ENCODE measurements at places on chromosomes 7 and 10.

DNA sequence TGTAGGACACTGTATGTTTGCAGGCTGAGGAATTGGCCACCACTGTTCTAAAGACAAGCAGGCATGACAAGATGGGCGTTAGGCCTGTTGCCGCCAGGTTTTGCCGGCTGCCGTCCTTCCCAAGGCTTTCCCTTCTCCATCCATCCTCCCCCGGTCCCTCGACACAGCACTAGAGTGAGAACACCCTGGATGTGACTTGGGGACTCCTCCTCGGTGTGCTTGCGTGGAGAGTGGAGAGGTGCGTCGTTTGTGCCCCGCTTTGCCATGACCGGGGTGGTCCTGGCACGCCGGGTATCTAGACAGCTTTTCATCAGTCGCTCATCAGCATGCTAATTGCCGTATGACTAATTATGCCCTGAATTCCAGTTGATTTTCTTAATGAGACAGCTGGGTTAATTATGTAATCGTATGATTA, 206.6 kb upstream of the SH2B2 start:
- no peak for DNase-seq

DNA sequence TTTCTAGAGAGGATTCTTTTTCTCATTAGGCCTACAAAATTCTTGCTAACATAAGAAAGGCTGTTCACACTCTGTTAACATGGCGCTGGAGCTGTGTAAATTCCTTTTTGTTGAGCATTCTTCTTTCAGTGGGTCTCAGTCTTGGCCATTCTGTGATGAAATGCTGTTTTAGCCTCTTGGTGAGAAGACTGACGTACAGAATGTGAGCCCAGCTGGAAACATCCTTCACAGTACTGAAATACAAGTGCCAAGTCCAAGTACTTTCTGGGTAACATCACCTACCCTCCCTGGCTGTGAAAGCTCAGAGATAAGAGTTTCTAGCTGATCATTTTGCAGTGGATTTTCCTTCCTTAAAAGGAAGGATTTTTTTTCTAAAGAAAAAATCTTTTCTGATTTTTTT, 231.8 kb downstream of the AHR start:
- no peak for DNase-seq

DNA sequence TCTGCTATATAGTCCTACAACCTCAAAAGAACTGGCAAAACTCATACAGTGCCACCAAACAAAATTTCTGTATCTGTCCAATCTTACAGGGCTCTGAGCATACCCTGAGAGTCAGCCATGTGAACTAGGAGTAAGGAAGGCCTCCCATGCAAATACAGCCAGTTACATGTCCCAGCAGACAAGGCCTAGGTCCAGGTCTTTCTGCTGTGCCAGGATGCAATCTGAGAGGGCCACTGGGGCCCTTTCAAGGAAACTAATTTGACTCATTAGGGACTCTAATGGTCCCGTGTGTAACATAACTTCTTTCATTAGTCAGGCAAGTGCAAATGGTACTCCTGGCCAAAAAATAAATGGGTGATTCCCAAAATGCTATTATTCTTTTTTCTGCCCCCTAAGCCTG, 17.9 kb upstream of the HIBADH start:
- no peak for DNase-seq

DNA sequence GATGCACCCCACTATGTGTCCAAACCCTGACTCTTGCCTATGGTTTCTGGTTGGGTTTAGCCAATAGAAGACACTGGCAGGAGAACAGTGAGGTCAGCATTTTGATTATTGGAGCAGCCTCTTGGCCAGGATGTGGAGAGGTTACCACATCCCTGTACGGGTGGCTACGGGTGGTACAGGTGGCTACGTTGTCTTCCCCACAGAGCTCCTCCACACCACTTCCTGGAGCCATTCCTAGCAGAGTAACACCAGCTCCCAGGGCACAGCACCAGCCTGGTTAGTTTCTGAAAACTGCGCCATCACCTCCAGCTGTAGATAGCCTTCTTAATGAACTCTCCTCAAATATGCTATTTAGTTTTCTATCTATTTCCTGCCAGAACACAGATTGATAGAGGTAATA, 445.2 kb downstream of the INHBA start:
- DNase-seq: no peak

DNA sequence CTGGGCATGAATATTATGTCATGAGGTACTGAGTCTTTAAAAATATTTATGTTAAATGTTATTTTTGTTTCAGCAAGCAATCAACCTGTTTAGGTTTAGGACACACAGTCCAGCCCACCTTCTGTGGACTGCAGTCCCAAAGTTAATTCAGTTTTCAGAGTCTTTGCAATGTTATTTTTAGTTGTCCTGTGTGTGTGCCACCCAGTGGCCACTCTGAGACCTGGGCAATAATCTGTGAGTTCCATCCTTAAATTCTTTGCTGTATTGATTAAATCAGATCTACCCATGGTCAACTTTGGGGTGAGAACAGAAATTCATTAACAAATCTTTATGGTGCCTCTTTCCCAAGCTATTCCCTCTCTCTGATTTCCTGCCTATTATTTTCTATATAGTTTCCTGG, 415.1 kb downstream of the CCSER2 start:
- no peak for DNase-seq

GRCh38 chr10:3406556-3406955, 234.0 kb upstream of the PITRM1 start:
- no peak for DNase-seq

GRCh38 chr10:95437669-95438068, 123.5 kb downstream of the SORBS1 start:
- DNase-seq: no peak

DNA sequence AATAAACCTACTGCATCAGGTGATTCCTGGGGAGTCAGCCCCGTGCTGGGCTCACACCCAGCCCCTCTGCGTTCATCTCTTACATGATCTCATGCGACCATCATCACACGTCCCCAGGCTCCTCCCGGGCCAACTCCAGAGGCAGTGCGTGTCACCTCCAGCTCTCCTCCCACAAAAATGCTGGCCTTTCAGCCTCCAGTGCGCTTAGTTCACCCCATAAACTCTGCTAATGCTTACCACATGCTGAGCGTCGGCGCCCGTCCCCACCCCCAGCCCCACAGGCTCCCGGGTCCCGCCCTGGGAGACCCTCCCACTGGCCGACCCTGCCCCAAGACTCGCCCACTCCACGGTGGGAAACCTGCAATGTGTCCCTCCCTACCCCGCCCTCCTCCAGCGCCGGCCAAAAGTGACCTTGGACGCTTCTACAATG, 816 bp upstream of the SDK1 start:
- no peak for DNase-seq

DNA sequence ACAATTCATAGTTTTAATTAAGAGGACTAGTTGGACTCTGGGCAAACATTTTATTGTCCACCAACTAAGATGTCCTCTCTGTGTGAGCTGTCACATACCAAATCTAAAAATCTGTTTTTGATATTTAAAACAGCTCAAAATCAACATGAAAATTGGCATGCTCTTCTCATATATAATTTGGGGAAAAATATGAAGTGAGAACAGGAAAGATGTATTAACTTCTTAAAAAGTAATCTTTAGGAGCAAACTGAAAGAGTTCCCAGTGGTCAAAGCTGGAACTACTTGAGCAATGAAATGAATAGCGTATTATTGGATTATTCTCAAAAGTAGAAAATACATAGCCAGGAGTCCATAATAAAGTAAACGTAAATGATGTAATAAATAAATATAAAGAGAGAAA, 147.2 kb downstream of the DYNC1I1 start:
- no peak for DNase-seq

DNA sequence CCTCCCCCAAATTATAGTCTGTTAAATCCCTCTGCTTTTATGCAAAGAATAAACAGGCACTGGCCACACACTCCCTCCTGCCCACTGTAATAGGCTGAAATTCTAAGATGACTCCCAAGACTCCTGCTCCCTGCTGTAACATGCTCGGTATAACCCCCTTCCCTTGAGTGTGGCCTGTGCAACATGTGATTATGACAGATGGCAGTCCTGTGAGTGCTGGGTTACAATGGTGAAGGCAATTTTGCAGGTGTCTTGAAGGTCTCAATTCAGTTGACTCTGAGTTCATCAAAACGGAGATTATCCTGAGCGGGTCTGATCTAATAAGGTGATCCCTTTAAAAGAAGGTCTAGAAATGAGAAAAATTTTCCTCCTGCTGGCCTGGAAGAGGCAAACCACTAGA, 55.9 kb downstream of the CREB3L2 start:
- DNase-seq: no peak

GRCh38 chr7:64574540-64575099, 11.7 kb upstream of the ZNF680 start:
- no peak for DNase-seq

DNA sequence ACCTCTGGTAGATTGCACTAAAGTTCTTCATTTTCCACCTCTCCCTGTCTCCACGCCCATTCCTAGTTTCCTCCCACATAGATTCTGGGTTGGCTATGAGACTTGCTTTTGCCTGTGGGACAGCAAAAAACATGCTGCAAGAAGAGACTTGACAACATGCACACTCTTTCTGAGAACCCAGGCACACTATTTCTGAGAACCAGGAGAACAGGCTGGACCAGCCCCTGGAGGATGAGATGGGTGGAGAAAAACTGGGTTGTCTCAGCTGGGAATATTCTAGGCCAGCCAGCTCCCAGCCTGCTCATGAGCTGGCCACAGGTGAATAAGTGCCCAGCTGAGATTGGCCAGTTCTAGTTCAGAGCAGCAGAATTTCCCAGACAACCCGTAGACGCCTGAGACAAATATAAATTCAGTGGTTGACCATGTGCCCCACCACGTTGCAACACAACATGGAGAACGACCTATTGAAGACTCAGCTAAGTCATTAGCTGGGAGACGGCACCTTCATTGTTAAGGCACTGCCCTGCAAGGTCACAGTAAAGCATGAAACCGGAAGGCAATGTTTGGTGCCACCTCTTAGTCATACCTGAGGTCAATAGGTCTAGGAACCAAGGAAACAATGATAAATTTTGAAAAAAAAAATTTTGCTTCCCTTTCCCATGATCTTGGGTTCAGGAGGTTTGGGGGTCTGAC, 92.7 kb upstream of the AKR1E2 start:
- no peak for DNase-seq

DNA sequence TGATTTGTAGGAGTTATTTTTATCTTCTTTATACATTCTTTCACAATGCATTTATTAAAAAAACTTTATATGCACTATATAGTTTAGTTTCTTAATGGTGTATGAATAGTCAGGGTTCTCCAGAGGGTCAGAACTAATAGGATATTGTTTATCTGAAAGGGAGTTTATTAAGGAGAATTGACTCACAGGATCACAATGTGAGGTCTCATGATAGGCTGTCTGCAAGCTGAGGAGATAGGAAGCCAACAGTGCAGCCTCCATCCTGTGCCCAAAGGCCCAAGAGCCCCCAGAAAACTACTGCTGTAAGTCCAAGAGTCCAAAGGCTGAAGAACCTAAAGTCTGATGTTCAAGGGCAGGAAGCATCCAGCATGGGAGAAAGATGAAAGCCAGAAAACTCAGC, 192.8 kb upstream of the AHR start:
- no peak for DNase-seq

- DNase-seq: no peak
These were observed 291.2 kb downstream of the AUTS2 start for GRCh38 chr7:69889338-69889975.

DNA sequence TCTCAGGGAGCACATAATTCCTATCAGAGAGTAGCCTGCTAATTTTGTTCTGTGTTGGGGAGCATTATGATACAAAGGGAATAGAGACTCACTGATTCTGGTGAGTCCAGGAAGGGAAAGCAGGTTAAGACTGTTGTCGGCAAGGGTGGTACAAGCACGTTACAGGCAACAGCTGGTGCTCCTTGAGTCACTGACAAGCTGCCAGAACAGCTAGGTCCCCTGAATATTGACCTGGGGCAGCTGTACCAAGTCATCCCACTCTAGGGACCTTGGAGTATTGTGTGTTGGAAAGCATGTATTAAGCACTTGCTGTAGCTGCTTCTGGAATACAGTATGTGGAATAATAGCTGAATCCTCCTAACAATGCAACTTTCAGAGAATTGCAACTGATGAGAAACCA, 37.0 kb upstream of the GLCCI1 start:
- no peak for DNase-seq

- no peak for DNase-seq
These were observed 291.4 kb downstream of the USP6NL start for GRCh38 chr10:11319990-11320602.

DNA sequence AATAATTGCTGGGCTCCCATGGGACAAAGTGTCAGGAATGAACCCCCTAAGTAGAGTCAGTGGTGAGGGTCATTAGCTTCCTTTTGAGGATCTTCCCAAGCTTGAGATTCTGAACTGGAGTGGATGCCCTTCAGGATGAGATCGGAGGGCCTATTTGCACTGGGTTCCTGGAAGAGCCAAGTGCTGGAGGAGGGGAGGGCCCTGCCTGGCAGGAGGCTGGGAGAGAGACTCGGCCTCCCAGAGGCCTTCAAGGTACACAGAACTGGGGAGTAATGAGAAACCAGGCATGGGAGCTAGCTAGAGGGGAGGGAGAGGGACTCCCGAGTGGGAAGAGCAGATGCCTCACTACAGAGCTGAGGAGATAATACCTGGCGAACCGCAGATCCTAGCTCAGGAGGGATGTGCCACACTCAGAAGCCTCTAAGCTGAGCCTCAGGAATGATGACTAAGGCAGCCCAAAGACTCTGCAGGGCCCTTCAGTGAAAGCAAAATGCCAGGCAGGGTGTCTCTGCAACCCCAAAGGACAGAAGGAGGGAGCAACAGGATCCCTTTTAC, 9.4 kb downstream of the PDAP1 start:
- DNase-seq: no peak

DNA sequence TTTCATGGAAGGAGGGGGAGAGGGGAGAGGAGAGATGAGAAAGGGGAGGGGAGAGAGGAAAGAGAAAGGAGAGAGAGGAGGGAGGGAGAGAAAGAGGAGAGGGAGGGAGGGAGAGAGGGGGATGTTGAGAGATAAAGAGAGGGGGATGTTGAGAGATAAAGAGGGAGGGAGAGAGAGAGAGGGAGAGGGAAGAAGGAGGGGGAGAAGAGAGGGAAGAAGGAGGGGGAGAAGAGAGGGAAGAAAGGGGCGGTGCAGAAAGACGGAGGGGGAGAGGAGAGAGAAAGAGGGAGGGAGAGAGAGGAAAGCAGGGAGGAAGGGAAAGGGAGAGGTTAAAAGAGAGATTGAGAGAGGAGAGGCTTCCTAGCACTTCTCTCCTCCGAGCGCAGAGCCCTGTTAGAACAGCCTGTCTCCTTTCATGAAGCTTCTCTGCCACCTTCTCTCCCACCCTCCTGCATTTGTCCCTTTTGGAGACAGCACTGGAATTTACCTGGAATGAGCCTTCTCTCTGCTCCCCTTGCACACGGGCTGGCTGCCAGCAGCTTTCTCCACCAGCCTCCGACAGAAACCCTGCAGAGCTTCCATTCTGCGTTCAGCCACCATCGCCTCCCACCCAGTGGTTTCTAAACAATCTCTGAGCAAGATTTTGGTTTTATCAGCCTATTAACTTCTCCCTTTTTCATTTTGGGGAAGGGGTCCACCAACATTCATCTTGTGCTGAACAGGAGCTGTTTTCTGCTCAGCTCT, 74.0 kb upstream of the CARD11 start:
- no peak for DNase-seq

GRCh38 chr7:138033241-138033640, 31.4 kb upstream of the CREB3L2 start:
- no peak for DNase-seq
